ENCODE measurements at places on chromosomes 2 and 18. TPM values are rescaled to one million over a fixed set of nuclear protein-coding genes. Genes with fewer than 3 reads are reported as not detected.
A peak's percentile ranks its signal among the peaks of the same experiment; 100 is the strongest.

Gene TUBA4B
- not detected for total RNA-seq

Gene SLC25A52
- total RNA-seq, result not detected

Gene GYPC
- total RNA-seq, result 123 TPM

- no peak for DNase-seq
- H3K27me3 ChIP-seq, result peaks cover 16% of the 10 kb centered on the region
- H3K4me1 ChIP-seq, result peaks cover 11% of the 10 kb centered on the region
- H3K4me3 ChIP-seq, result peak overlapping the region; percentile 98
- H3K36me3 ChIP-seq, result peaks cover 16% of the 10 kb centered on the region
- peak overlapping the region; percentile 99 for H3K27ac ChIP-seq
Measured at GRCh38 chr2:74507926-74508520, 528 bp upstream of the PCGF1 start.

DNA sequence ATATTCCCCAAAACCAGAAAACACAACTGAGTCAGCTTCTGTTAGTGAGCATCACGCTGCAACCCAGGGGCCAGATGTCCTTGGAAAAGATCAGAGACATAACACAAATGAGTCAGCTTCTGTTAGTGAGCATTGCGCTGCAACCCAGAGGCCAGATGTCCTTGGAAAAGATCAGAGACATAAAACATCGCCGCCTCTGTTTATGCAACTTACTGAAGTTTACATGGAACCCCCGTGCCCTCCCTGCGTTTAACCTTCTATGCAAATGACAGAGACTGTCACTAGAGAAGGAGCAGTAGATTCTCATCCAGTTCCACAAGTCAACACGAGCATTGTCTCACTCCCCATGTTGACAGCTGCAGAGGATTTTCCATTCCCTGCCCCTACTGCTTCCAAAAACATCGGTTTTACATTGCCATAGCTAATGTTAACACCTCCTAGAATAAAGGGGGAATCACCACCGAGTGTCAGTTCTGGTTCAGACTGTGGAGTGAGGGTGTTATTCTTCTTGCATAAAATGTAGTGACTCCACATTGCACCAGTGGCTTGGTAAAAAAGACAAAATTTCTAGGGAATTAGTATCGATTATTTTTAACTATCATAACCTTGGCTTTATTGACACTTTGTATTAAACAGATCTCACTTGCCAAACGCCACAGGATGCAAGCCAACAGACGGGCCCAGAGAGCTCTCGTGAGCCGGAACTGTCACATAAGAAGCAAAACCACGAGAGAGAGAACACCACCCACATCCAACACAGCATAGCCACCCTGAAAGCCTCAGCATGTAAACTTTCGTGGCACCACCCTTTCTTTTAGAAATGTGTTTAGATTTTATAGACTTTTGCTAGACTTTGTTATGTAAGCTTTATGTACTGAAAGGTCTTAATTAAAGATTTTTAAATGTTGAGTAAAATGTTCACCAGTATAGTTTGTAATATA lies 87.7 kb downstream of the SH3YL1 start:
- no peaks in the 10 kb centered on the region for H3K36me3 ChIP-seq
- no peak overlapping the region for H3K4me3 ChIP-seq
- no peaks in the 10 kb centered on the region for H3K27me3 ChIP-seq
- DNase-seq, result no peak
- no peaks in the 10 kb centered on the region for H3K4me1 ChIP-seq

GRCh38 chr18:45370255-45371010 lies 244.8 kb upstream of the SLC14A2 start:
- no peak for DNase-seq
- H3K27me3 ChIP-seq, result no peaks in the 10 kb centered on the region
- H3K27ac ChIP-seq, result no peak overlapping the region
- H3K36me3 ChIP-seq, result no peaks in the 10 kb centered on the region

- no peaks in the 10 kb centered on the region for H3K4me1 ChIP-seq
- H3K27me3 ChIP-seq, result no peaks in the 10 kb centered on the region
- DNase-seq, result no peak
- no peak overlapping the region for H3K27ac ChIP-seq
- H3K36me3 ChIP-seq, result no peaks in the 10 kb centered on the region
Measured at GRCh38 chr2:227401550-227401949, 13.8 kb upstream of the SCYGR1 start.

DNA sequence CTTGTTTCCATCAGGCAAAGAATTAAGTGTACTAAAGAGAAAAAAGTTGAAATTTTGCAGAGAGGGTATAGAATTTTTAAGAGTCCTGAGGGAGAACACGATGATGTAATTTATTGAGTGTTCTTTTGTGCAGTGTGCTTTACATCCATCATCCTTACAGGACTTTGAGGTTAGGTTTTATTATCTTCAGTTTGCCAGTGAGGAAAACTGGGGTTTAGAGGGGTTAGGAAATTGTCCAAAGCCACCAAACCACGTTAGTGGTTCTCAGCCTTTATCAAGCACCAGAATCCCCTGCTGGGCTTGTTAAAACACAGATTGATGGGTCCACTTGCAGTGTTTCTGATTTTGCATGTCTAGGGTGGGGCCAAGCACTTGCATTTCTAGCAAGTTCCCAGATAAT lies 277.5 kb downstream of the KCNS3 start:
- no peak overlapping the region for H3K27ac ChIP-seq
- H3K4me3 ChIP-seq, result no peak overlapping the region
- no peaks in the 10 kb centered on the region for H3K4me1 ChIP-seq
- no peaks in the 10 kb centered on the region for H3K27me3 ChIP-seq
- no peak for DNase-seq

DNA sequence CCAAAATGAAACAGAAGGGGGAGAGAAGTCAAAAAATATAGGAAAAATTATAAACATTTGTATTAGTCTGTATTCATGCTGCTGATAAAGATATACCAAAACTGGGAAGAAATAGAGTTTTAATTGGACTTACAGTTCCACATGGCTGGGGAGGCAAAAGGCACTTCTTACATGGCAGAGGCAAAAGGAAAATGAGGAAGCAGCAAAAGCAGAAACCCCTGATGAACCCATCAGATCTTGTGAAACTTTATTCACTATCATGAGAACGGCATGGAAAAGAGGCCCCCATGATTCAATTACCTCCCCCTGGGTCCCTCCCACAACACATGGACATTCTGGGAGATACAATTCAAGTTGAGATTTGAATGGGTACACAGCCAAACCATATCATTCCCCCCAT lies 79.1 kb downstream of the ZRANB3 start:
- no peaks in the 10 kb centered on the region for H3K4me1 ChIP-seq
- no peak overlapping the region for H3K4me3 ChIP-seq
- no peaks in the 10 kb centered on the region for H3K36me3 ChIP-seq
- H3K27ac ChIP-seq, result no peak overlapping the region

GRCh38 chr2:236814593-236814992 lies 245.0 kb downstream of the ACKR3 start:
- H3K4me1 ChIP-seq, result no peaks in the 10 kb centered on the region
- H3K27me3 ChIP-seq, result no peaks in the 10 kb centered on the region
- H3K4me3 ChIP-seq, result no peak overlapping the region
- H3K36me3 ChIP-seq, result no peaks in the 10 kb centered on the region
- no peak overlapping the region for H3K27ac ChIP-seq
- no peak for DNase-seq

- peak overlapping the region; percentile 91 for H3K27ac ChIP-seq
- H3K4me3 ChIP-seq, result peak overlapping the region; percentile 78
- H3K27me3 ChIP-seq, result no peaks in the 10 kb centered on the region
- peaks cover 17% of the 10 kb centered on the region for H3K4me1 ChIP-seq
Measured at GRCh38 chr2:137966043-137966442, 1.8 kb downstream of the HNMT start.

DNA sequence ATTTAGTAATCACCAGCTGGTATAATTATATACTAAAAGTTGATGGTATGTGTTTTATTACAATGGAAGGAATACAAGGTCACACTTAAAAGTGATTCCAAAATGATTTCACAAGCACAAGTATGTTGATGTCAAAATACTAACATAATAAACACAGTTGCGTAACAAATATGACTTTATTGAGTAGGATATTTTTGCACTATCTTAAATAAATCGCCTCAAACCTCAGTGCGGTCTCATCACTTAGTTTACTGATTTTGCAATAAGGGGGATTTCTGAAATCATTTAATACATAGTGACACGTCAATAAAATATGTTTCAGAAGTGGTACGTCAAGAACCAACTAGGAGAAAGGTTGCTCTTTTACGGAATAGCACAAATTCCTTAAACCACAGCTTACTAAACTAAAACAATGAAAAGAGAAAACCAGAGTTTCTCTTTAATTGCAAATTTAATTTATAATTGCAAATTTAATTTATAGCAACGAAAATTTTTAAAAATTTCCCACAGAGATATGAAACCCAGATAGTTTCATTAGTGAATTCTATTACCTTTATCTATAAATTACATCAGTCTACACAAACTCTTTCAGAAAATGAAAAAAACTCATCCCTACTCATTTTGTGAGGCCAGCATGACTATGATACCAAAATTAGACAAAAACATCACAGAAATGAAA lies 304.0 kb upstream of the REG3G start:
- H3K27ac ChIP-seq, result no peak overlapping the region
- H3K4me3 ChIP-seq, result no peak overlapping the region
- no peak for DNase-seq
- H3K27me3 ChIP-seq, result no peaks in the 10 kb centered on the region
- H3K36me3 ChIP-seq, result no peaks in the 10 kb centered on the region
- H3K4me1 ChIP-seq, result no peaks in the 10 kb centered on the region

DNA sequence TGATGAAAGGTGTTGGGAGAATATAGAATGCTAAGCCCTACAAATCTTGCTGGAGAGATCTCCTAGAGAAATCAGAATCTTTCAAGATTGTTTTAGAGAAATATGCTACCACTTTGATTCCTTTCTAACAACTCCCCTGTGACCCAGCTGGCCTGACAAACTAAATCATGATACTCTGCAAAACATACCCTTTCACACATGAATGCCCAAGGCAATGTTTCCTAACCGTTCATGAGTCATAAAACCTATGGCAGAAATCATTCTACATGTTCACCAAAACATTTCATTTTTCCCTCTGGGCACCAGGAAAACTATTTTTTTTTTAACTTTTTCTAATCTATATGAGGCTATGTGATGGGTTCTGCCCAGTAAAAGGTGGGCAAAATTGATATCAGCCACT lies 77.8 kb upstream of the SETBP1 start:
- peaks cover 32% of the 10 kb centered on the region for H3K4me1 ChIP-seq
- H3K27me3 ChIP-seq, result no peaks in the 10 kb centered on the region
- no peak overlapping the region for H3K27ac ChIP-seq
- DNase-seq, result no peak

- peaks cover 7% of the 10 kb centered on the region for H3K4me1 ChIP-seq
- no peaks in the 10 kb centered on the region for H3K36me3 ChIP-seq
- H3K27ac ChIP-seq, result no peak overlapping the region
- no peak for DNase-seq
- no peaks in the 10 kb centered on the region for H3K27me3 ChIP-seq
Measured at GRCh38 chr2:16507655-16508489, 157.8 kb downstream of the CYRIA start.

GRCh38 chr2:158024288-158024898 lies 77.3 kb upstream of the UPP2 start:
- H3K4me1 ChIP-seq, result no peaks in the 10 kb centered on the region
- no peaks in the 10 kb centered on the region for H3K36me3 ChIP-seq
- H3K27me3 ChIP-seq, result no peaks in the 10 kb centered on the region
- no peak overlapping the region for H3K27ac ChIP-seq
- DNase-seq, result no peak

GRCh38 chr2:241139531-241140444 lies 9.5 kb downstream of the PASK start:
- no peak overlapping the region for H3K27ac ChIP-seq
- no peak overlapping the region for H3K4me3 ChIP-seq
- no peak for DNase-seq
- H3K27me3 ChIP-seq, result no peaks in the 10 kb centered on the region
- no peaks in the 10 kb centered on the region for H3K4me1 ChIP-seq

DNA sequence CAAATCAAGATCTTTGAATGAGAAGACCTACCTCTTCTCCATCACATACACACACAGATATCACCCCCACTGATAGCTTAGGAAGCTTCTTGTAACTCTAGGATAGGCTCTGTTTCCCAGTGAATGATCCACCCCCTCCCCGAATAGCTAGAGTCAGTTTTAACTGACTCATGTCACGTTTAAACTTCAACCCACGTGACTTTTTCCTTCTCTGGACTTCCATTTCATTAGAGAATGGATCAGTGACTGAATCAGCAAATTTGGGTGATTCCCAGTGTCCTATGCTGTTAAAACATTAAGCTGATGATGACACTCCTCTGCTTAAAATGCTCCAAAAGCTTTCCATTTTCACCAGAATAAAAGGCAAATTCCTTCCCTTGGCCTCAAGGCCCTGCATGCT lies 185.9 kb upstream of the LHCGR start:
- no peak overlapping the region for H3K27ac ChIP-seq
- H3K4me1 ChIP-seq, result peaks cover 10% of the 10 kb centered on the region
- no peaks in the 10 kb centered on the region for H3K36me3 ChIP-seq
- no peaks in the 10 kb centered on the region for H3K27me3 ChIP-seq
- DNase-seq, result no peak
- H3K4me3 ChIP-seq, result no peak overlapping the region

DNA sequence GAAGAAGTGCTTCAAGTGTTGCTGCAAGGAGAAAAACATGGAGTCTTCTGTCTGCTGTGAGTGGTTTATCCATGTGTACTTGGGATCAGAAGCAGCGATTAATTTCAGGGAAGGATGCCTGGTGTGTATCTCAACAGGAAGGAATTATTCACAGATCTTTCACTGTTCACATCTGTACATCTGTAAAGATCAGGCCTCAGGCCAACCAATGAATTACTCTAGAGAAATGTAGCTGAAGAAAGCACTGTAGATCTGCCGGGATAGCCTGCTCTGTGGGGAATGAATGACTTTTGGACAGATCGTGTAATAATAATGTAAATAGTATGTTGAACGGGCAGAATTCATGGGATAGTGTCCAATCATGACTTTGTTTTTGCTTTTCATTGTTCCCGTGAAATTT lies 54.0 kb upstream of the SPP2 start:
- no peaks in the 10 kb centered on the region for H3K36me3 ChIP-seq
- H3K4me1 ChIP-seq, result no peaks in the 10 kb centered on the region
- no peak for DNase-seq
- no peak overlapping the region for H3K4me3 ChIP-seq
- no peak overlapping the region for H3K27ac ChIP-seq
- no peaks in the 10 kb centered on the region for H3K27me3 ChIP-seq

DNA sequence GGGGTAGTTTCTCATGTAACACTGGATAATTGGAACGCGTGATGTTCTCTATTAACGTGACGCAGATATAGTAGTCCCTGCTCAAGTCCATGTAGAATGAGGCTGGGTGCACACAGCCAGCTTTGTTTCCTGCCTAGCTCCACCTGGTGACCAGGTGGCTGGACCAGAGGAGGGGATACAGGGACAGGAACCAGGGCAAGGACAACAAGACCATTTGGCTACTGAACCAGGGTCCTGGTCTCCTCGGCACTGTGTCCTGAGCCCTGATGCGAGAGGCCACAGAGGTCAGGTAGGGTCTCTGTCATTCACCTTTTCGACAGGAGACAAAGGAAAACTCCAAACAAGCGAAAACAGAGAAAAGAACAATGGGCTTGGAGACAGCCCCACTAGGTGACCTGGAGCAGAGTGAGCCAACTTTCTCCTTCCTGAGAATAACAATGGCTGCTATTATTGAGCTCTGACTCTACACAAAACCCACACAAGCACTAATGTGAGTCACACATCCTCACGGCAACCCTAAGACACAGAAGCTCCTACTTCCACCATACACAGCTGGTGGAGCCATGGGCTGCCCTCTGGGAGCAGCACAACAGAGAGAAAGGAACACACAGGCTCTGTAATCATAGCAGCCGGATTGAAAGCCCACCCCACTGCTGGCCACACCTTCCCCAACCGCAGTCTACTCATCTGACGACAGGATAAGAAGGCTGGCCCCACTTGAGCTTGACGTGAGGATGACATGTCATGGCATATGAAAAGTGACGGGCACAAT lies 67.3 kb upstream of the TEX51 start:
- H3K4me3 ChIP-seq, result no peak overlapping the region
- no peaks in the 10 kb centered on the region for H3K36me3 ChIP-seq
- no peaks in the 10 kb centered on the region for H3K27me3 ChIP-seq
- no peak for DNase-seq
- H3K27ac ChIP-seq, result no peak overlapping the region

Measured in thoracic aorta (tissue), 2 donors.